ENCODE measurements at places on chromosomes 12 and 14.

- no peak for DNase-seq
These were observed 40.0 kb upstream of the GTF2A1 start for GRCh38 chr14:81260732-81261131.

GRCh38 chr12:72605975-72606374 lies 333.8 kb downstream of the TRHDE start:
- DNase-seq, result no peak

GRCh38 chr12:105337391-105337790 lies 6.9 kb downstream of the C12orf75 start:
- no peak for DNase-seq

- no peak for DNase-seq
These were observed 43.6 kb downstream of the ANO2 start for GRCh38 chr12:5901416-5901815.

GRCh38 chr12:57224973-57225679 lies 4.4 kb upstream of the SHMT2 start:
- no peak for DNase-seq

GRCh38 chr14:93381644-93382043 lies 34.7 kb downstream of the COX8C start:
- no peak for DNase-seq

DNA sequence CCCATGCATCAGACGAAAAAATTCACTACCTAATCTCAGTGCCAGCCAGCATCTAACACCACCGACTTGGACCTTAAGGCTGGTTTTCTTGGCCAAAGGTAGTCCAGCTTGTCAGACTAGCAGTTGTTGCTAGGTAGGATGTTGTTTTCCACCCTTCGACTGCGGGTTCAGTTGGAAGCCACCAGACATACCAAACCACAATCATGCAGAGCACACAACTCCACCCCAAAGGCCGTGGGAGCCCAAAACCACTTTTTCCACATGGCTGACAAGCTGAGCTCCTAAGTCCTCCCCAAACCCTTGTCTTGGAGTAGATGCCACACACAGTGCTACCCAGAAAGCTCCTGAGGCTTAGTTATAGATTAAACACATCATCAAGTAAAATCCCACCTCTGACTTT lies 46.8 kb downstream of the LRIG3 start:
- no peak for DNase-seq

- no peak for DNase-seq
These were observed 1053.6 kb downstream of the SLC6A15 start for GRCh38 chr12:83859021-83859420.

DNA sequence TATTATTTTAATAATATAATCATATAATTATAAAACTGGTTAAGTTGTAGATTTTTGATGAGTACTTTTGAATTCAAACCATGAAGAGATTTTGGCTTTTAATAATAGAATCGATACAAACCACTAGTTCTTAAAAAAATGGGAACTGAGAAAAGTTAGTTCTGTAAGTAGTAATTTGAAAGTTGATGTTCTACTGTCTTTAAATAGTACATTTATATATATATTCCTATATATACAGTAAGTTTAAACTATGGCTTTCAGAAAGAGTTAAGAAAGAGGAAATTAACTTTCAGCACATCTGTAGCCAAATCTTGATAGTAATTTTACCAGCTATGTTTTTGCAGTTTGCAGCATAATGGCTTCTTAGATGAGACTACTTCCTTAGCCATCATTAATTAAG lies 7.8 kb downstream of the LRRK2 start:
- DNase-seq, result no peak

- DNase-seq, result no peak
These were observed 19.6 kb downstream of the ACVR1B start for GRCh38 chr12:51970904-51971646.

DNA sequence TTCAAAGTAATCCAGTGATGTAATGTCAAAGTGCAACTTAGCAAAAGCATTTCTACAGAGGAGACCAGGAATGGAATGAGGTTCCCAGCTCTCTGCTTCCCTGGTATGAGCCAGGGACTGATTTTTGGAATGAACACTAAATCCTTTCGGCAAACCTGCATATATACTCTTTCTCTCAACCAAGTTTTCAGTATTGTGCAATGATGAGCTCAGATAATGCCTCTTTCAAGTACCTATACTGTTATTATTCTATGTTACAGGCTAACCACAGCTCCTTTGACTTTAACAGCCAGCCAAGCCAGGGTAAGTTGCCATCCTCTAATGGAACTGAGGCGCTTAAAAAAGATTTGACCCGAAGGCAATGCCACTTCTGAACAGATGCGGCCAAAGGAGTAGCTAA lies 104.9 kb upstream of the FSCB start:
- DNase-seq, result no peak

DNA sequence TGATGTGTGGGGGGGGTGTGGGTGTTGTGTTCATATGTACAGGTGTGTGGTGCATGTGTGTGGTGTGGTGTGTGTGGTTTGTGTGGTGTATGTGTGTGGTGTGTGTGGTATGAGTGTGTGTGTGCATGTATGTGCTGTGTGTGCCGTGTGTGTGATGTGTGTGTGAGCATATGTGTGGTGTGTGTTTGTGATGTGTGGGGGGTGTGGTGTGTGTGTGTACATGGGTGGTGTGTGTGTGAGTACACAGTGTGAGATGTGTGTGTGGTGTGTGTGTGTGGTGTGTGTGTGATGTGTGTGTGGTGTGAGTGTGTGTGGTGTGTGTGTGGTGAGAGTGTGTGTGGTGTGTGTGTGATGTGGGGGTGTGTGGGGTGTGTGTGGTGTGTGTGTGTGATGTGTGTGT lies 24.5 kb upstream of the CMKLR1 start:
- DNase-seq, result no peak

GRCh38 chr12:126676434-126676833 lies 1590.5 kb upstream of the TMEM132C start:
- DNase-seq, result no peak

DNA sequence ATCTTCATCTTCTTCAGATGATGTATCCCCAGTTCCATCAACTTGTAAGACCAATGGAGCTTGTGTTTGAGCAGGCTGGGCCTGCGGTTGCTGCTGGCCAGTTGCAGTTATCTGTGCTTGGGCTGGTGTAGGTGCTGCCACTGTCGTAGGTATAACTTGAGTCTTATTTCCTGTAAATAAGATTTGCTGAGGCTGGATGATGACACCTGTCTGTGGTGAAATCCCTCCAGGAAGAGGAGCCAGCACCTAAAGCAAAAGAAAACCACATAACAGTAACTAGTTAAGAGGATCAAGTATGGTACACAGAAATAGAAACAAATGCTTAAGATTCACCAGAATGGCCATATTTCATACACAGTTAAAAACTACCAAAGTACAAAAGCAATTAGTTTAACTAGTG lies 28.2 kb downstream of the GTF2A1 start:
- no peak for DNase-seq

GRCh38 chr14:89651805-89652204 lies 234.8 kb upstream of the FOXN3 start:
- no peak for DNase-seq

DNA sequence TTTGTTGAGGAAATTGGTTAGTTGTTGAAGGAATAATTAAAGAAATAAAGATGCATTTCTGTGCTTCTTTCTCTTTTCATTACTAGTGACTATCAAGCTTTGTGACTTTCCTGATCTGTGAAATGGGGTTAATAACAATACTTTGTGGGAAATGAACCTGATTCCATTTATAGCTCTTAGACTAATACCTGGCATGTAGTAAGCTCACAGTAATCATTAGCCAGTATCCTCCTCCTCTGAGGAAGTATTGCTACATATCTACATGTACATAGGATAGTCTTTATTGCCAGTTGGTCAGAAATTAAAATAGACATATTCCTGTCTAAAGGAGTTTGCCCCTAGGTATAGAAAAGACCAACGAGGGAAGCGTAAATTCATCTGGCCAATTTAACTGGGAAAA lies 1.8 kb upstream of the CCDC198 start:
- no peak for DNase-seq

DNA sequence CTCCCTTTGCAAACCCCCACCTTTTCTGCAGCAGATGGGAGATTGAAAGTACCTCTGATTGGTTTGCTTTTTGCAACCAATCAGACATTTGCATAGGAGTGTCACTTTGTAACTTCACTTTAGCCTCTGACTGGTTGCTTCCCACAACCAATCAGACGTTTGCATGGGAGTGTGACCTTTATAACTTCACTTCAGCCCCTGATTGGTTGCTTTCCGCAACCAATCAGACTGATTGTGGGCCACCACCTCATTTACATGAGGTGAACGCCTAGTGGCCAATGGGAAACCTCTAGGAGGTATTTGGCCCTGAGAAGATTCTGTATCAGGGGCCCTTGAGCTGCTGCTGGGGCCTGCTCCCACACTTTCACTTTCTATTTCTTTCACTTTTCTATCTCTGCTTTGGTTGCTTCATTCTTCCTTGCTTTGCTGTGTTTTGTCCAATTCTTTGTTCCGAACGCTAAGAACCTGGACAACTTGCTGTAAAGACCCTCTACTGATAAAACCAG lies 106.0 kb upstream of the PRICKLE1 start:
- DNase-seq, result no peak

Data from stimulated activated CD8-positive, alpha-beta memory T cell treated with anti-CD3 and anti-CD28 coated beads, Interleukin-2, amount 100 ng/mL, for 1 hour (primary cell).